A549 (cell line): ENCODE measurements at places on chromosomes 3 and 15.
A peak's percentile ranks its signal among the peaks of the same experiment; 100 is the strongest.

DNA sequence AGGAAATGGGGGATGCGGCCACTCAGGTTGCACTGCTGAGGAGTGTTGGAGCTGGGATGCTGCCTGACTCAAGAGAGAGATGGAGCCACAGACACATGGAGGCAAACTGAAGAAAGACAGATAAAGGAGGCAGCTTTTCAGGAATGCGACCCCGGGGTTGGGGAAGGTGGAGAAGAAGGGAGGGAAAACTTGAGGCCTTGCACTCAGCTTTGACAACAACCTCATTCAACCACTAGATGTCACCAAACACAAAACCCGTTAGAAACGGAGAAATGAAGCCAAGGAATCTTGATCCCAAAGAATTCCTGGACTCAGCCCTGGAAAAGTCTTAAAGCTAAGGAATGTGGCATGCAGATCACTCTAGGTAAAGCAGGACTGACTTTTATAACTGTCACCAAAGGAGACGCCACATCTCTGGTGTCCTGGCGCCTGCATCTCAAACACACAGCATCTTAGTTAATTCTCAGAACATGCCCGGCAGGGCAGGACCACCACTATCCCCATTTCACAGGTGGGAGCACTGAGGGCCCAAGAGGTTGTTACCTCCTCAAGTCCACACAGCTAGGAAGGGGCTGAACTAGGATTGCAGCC is 59.6 kb upstream of the LMCD1 start:
- peak; percentile 75 for DNase-seq

GRCh38 chr3:5197470-5198312 is 10.2 kb downstream of the EDEM1 start:
- DNase-seq = no peak

DNA sequence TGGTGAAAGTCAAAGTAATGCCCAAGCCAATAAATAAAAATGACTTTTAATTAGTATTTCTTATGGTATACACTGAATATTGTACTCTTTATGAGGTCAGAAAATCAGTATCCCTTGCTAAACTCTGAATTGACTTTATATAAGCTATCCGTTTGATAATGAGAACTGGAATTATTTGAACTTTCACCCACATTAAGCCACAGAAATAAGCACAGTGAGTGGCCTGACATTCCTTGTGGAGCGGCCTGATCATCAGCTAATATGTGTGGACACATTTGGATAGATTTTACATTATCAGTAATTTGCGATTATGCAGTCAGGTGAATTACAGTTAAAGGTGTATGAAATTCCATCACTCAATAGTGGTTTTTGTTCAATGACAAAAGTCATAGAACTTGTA is 136.0 kb upstream of the CBLB start:
- DNase-seq = no peak

- DNase-seq = peak; percentile 46
Observed at GRCh38 chr3:192802957-192803899, 75.9 kb upstream of the FGF12 start.

- no peak for DNase-seq
Observed at GRCh38 chr3:114035896-114036295, 20.4 kb downstream of the CCDC191 start.

DNA sequence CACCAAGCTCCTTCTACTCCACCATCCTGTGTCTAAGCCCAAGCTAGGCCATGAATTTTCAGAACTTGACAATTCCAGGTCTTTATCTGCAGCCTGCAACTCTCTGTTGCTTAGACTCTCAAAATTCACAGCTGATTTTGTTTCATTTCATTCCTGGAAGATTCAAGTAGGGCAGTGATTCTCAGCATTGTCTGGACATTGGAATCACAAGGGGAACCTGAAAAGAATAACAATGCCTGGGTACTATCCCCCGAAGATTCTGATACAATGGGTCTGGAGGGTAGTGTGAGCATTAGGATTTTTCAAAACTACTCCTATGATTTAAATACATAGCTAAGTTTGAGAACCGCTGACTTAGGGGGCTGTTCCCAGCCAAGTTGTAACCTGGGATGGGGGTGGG is 534.7 kb upstream of the IL12A start:
- DNase-seq = no peak

DNA sequence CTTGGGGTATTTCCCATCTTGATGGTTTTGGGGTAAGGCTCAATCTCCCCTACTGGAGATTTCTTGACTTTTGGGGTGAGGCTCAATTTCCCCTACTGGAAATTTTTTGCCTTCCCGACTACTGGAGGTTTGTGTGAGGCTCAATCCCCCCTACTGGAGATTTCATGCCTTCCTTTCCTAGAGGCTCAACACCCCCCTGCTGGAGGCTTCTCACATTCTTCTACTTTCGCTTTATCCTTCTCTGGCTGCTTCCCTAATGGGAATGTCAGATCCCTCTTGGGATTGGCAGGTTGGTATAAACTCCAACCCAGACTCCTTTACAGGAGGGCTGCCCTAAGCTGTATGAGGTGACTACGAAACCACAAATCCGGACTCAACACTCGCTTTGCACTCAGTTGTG is 49.2 kb downstream of the KATNBL1 start:
- no peak for DNase-seq

- no peak for DNase-seq
Observed at GRCh38 chr3:181327349-181327748, 337.8 kb upstream of the DNAJC19 start.

- no peak for DNase-seq
Observed at GRCh38 chr15:32690941-32691688, 26.7 kb upstream of the GREM1 start.

DNA sequence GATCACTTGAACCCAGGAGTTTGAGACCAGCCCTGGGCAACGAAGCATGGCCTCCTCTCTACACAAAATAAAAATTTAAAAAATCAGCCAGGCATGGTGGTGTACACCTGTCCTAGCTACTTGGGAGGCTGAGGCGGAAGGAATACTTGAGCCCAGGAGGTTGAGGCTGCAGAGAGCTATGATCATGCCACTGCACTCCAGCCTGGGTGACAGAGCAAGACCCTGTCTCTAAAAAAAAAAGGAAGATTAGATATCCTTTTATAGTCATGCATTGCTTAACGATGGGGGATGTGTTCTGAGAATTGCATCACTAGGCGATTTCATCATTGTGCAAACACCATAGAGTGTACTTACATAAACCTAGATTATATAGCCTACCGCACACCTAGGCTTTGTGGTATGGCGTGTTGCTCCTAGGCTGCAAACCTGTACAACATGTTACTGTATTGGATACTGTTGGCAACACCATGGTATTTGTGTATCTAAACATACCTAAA is 12.6 kb downstream of the ALAS1 start:
- DNase-seq = peak; percentile 25

DNA sequence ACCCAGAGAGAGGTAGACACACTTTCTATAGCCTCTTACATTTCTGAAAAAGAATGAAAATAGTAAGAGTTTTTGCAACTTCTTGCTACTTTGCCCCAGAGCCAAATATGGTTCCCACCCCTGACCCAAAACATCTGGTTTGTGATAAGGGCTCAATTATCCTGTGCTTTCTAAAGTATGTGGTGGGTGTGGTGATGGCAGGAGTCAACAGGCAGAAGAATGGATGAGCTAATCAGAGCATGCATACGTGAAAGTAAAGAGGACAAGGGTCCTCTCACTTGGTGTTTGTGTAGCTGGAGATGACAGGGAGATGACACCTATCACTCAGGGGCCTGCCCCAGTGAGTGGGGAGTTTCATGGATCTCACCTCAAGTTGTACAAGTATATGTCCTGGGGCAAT is 19.1 kb downstream of the KBTBD8 start:
- DNase-seq = no peak

GRCh38 chr3:52704611-52705437 is 767 bp downstream of the GLT8D1 start:
- peak; percentile 12 for DNase-seq

- no peak for DNase-seq
Observed at GRCh38 chr3:32960404-32961170, 9.1 kb downstream of the CCR4 start.

DNA sequence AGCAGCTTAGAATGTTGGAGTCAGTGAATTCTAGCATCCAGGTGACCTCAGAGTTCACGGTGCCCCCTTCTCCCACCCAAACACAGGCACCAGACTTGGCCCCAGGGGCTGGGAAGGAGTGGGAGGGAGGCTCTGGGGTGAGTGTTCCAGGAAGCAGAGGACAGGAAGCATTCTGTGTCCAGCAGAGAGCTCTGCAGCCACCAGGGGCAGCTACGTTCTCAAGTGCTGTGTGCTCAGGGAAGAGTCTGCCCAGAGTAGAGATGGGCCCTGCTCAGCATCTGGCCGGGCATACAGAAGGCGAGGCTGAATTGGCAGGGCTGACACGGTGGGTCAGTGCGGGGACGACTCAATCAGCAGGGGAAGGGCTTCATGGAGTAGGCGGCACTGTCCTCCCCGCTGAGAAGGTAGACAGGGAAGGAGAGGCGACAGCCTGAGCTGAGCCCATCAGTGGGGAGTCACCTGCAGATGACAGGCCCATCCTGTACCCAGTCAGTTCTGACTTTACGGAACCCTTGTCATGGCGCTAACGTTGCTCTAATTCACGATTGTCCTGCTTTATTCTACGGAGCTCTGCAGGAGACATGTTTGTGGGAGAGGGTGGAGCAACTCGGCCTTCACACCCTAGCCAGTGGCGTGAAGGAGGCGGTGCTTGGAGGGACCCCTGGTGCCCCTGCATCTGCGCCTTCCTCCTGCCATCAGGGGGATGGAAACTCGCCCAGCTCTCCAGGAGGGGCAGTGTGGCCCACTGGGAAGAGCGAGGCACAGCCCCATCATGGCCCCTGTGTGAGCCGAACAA is 82.2 kb downstream of the C3orf70 start:
- DNase-seq = peak; percentile 39

DNA sequence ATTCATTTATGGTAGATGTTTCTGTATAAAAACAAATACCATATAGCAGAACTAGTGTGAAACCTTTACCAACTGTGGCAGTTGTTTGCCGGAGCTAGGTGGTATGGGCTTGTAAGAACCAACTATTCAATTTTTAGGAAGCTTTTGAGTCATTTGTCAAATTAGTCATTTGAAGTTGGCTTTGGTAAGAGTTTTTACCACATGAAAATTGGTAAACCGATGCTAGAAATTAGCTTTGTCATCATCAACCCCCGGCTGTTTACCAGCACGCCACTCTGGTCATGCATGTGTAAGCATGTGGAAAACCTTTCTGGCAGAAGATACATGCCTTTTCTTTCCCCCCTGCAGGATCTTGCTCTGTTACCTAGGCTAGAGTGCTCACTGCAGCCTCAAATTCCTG is 63.3 kb downstream of the IL1RAP start:
- DNase-seq = no peak

DNA sequence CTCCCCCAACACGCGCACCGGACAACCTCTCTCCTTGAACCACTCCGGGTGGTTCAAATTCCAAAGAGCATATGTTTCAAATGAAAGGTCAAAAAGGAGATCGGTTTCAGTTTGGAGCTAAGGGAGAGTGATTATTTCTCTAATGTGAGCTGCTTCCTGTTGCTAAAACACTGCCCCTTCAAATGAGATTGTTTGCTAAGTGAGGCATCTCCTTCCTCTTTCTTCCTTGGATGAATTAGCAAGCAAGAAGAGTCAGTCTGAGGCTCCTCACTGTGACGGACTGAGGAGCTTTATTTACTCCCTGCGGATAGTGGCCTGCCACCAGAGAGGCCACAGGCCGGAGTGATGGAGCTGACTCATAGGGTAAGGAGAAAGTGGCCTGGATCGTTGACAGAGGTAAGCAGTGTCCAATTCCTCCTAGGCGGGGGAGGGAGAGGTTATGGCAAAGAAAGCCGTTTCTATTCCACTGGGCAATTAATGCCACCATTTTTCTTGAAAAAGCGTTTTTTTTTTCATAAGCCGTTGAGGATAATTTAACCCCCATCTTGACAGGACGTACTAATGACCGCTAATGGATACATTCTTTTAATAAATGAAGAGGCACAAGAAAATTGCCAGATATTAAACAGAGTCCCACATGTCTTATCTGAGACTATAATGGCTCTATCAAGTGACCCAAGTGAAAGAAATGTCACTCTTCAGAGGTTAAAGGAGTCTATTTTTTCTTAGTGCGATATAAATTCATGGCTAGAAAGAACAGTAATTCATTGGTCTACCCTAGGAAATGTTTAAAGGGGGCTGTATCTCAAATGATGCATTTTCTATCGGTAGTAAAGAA is 167.0 kb upstream of the ANKRD28 start:
- DNase-seq = no peak

GRCh38 chr3:22585504-22585903 is 617.6 kb upstream of the UBE2E2 start:
- no peak for DNase-seq

GRCh38 chr3:133984975-133985374 is 44.8 kb downstream of the SLCO2A1 start:
- DNase-seq = no peak

GRCh38 chr3:127389420-127389819 is 101.6 kb upstream of the PRR20G start:
- DNase-seq = no peak

- no peak for DNase-seq
Observed at GRCh38 chr3:67699882-67700281, 45.5 kb upstream of the SUCLG2 start.

- DNase-seq = peak; percentile 48
Observed at GRCh38 chr15:58441376-58442070, 9.7 kb downstream of the LIPC start.

DNA sequence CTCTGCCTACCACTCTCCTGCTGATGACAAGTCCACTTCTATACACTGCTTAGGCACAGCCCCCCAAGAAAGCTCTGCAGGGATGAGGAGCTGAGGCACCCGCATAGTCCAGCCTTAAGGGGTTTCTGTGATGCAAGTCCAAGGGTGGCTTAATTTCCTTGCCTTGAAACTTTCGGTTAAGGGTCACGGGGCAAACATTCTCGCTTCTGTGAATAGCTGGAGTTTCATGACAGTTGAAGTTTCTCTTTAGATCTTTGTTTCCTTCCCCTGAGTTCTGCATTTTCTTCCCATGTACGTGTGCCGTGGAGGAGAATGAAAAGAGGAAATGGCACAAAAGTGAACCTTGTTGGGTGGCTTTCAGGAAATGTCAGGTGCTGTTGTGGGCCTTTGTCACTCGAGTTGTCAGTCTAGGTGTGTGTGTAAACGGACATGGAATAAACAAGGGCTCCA is 7.0 kb downstream of the GPR160 start:
- DNase-seq = no peak

DNA sequence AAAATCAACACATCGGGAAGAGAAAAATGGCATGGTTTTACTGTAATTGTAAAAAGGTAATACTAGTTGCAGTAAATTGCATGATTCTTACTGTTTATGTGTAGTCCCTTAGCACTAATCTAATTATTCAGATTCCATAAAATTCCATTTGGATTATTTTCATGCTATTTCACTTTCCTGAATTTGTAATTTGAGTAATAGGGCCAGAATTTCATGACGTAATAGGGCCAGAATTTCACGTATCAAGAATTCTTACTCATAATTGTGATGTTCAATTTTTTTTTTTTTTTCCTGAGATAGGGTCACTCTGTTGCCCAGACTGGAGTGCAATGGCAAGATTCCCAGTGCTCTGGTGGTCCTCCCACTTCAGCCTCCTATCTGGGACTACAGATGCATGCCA is 2.9 kb upstream of the U2SURP start:
- no peak for DNase-seq

- no peak for DNase-seq
Observed at GRCh38 chr15:39388118-39388517, 192.8 kb upstream of the THBS1 start.

- DNase-seq = no peak
Observed at GRCh38 chr3:179265875-179266274, 15.0 kb upstream of the KCNMB3 start.
